ENCODE measurements at places on chromosomes 3 and 15. TPM values are rescaled to one million over a fixed set of nuclear protein-coding genes. Genes with fewer than 3 reads are reported as not detected.

The FOXL2NB gene
- total RNA-seq = 0.63 TPM

The ACTC1 gene
- 0.16 TPM for total RNA-seq

The FBXL22 gene
- 0.25 TPM for total RNA-seq

The ITGA11 gene
- 7.5 TPM for total RNA-seq

The ROPN1 gene
- not detected for total RNA-seq

The GOLGA6L7 gene
- not detected for total RNA-seq

The TERC gene
- not detected for total RNA-seq

The GCSAM gene
- total RNA-seq = not detected
